ENCODE measurements at places on chromosomes 2 and 18.

- DNase-seq = no peak
These were observed 124.6 kb downstream of the TMEFF2 start for GRCh38 chr2:192070099-192070498.

DNA sequence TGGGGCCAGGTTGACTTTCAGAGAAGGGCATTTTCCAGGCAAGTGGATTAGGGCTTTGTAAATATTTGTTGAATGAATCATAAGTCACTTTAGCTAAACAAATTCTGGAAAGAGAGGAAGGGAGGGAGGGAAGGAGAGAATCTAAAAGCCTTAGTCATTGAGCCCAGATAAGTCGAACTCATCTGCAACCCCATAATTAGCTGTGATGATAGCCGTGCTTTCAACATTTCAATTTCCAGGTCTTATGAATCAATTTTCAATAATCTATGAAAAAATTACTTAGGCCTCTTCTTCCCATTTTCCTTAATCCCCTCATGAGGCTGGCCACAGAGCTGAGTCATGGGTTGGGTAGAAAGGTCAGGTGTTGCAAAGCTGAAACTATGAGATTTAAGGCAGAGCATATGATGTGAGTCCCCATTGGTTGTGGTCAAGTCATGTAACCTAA is 111.9 kb upstream of the MAPRE2 start:
- peak; percentile 24 for DNase-seq

- no peak for DNase-seq
These were observed 285.1 kb upstream of the SLC14A2 start for GRCh38 chr18:45330170-45330594.

DNA sequence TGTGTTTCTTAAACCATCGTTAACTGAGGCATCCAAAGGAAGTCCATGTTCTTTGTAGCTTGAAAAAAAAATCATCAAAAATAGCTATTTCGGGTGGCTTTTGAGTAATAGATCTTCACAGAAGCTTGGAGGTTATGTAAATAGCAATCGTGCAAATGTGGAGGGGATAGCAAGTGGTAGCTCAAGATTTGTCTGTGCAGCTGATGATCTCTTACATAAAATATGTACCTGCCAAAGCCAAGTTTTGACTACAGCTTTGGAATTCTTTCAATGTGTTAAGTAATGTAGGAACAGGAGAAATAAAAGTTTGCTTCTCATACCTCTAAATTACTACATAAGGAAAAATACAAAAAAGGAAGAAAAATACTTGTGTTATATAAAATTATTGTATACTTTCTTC is 1432.0 kb downstream of the DPP10 start:
- no peak for DNase-seq

DNA sequence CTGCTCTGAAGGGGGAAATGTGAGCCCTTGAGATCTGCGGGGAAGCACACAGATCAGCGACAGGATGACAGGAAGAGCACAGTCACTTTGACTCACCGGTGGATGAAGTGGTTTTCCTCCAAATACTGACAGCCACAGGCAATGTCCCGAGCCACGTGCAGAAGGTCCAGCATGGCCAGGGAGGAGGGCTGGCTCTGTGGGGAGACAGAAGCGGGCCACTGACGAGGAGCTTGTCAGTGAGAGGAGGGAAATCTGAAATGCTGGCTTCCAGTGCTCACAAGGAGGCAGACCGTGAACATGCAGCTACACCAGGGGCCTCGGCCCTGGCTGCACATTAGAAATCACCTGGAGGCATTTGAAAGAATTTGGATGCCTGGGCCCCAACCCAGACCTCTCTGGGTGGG is 98.7 kb downstream of the CLIP4 start:
- no peak for DNase-seq

DNA sequence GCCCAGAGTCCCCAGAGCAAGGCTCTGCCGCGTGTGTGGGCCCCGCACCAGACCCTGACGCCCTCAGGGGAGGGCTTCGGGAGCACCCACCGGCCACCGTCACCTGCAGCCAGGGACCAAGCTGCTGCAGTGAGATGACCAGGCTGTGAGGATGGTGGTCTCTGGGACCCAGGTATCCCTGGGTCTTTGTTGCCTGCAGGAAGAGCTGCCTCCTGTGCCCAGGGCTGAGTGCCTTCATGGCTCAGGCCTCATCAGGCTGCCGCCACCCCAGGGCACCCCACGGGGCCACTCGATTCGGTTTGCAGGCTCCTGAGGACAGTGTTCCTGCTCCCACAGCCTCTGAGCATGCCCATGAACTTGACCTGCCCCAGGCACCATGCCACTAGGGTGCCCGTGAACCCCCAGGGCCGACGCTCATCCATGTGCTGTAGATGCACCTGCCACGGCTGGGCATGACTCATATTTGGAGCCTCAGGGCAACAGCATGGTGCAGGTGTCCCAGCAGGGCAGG is 109.8 kb downstream of the FAM210A start:
- no peak for DNase-seq

DNA sequence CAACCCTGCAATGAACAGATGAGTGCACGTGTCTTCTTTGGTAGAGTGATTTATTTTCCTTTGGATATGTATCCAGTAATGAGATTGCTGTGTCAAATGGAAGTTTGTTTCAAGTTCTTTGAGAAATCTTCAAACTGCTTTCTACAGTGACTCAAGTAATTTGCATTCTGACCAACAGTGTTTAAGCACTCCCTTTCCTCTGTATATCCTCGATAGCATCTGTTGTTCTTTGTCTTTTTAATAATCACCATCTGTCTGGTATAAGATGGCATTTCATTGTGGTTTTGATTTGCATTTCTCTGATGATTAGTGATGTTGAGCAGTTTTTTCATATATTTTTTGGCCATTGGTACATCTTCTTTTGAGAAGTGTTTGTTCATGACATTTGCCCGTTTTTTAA is 1608.3 kb upstream of the ZEB2 start:
- no peak for DNase-seq

DNA sequence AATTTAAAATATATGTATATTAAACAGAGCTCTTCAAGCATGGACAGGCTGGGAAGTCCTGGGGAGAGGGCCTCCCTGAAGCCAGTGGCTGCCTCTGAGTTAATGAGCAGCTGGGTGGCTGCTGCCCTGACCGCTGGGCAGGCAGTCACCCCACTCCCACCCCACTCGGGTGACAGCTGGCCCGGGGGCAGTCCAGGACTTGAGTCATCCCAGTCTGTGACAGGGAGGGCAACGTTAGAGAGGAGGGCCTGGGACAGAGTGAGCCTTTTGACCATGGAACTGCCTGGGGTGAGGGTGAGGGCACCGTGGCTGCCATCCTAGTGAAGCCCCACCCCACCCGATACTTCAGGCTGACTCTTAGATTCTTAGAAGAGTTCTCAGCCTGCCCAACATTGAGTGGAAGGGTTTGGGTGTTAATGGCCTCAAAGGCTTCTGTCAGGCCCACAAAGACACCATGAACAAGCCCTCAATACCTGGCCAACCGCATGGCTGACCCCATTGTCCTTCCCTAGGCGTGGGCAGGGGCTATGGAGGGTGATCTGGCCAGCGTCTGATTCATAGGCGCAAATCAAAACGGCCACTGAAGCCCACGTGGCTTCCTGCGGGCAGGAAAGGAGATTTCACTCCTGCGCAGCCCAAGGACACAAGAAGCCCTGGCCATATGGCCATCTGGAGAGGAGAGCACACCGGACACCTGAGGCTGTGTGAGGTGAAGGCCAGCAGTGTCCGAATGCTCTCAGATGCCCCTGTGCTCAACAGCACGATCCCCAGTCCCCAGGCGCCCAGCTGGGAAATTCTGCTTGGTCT is 47.5 kb downstream of the MRPS5 start:
- DNase-seq = no peak

- peak; percentile 74 for DNase-seq
These were observed at the start of gene INO80D for GRCh38 chr2:206085742-206086445. Gene INO80D (minus strand): TSS chr2:206086174. CDS start chr2:206063016, 23,158 bp downstream.

DNA sequence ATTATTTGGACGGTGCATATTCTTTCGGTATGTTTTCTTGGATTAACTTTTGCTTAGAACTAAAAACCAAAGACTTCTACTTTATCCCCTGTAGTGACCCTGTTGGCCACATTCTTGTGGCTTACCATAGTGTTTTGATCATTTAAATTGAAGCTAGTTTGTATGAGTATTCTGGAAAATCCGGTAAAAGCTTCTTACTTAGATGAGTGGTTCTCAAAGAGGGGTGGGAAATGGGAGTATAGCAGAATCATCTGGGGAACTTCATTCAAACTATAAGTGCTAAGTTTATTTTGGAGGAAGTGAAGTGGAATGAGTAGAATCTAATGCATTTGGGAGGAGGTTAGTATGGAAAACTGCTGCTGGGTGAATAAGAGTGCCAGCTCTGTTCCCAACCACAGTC is 3.8 kb downstream of the PPP1CB start:
- no peak for DNase-seq

GRCh38 chr2:235303499-235304291 is 190.1 kb upstream of the AGAP1 start:
- DNase-seq = no peak

DNA sequence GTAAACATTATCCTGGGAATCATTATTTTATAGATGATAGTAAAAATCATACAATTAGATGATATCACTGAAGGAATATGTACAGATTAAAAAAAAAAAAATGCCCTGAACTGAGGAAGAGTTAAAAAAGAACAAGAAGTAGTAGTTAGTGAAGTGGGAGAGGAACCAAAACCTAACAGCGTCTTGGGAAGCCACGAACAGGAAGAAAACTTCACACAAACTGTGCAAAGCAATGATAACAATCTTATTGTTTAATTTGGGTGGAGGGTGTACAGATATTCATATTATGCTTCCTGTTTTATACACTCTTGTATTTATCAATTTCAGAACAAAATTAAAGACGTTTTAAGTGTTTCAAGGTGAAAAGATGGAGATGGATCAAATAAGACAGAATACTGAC is 3.5 kb downstream of the HEATR5B start:
- DNase-seq = no peak

- DNase-seq = no peak
These were observed 45.0 kb upstream of the ASXL3 start for GRCh38 chr18:33532978-33533377.

DNA sequence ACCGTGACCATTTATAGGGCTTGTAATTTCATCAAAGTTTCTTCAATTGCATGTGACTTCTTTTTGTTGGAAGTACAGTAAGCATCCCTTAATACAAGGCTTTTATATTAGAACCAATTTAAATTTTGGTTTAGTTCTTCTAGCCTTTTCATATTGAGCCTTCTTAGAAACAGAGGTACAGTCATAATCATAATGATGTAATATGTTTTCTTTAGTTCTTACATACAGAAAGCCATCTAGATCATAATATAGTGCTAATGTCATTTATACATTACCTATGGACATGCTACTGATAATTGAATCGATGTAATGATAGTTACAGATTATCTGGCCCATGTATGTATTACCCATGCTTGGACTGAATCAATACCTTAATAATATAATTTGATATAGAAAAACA is 109.9 kb upstream of the OTX1 start:
- no peak for DNase-seq

GRCh38 chr2:73284296-73285158 is at the start of gene FBXO41:
Gene FBXO41 (minus strand): TSS chr2:73284478. CDS start chr2:73269630, 14,848 bp downstream.
- DNase-seq = no peak

DNA sequence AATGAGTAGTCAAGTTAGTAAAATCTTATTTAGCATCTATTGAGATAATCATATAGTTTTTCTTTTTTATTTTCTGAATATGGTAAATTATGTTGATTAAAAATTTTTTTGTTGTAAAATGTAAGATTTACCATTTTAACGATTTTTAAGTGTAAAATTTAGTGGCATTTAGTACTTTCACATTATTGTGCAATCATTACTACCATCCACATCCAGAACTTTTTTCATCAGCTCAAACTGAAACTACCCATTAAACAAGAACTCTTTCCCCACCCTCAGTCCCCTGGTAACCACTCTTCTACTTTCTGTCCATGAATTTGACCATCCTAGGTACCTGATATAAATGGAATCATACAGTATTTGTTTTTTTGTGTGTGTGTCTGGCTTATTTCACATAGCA is 11.1 kb downstream of the RAB3GAP1 start:
- DNase-seq = no peak

DNA sequence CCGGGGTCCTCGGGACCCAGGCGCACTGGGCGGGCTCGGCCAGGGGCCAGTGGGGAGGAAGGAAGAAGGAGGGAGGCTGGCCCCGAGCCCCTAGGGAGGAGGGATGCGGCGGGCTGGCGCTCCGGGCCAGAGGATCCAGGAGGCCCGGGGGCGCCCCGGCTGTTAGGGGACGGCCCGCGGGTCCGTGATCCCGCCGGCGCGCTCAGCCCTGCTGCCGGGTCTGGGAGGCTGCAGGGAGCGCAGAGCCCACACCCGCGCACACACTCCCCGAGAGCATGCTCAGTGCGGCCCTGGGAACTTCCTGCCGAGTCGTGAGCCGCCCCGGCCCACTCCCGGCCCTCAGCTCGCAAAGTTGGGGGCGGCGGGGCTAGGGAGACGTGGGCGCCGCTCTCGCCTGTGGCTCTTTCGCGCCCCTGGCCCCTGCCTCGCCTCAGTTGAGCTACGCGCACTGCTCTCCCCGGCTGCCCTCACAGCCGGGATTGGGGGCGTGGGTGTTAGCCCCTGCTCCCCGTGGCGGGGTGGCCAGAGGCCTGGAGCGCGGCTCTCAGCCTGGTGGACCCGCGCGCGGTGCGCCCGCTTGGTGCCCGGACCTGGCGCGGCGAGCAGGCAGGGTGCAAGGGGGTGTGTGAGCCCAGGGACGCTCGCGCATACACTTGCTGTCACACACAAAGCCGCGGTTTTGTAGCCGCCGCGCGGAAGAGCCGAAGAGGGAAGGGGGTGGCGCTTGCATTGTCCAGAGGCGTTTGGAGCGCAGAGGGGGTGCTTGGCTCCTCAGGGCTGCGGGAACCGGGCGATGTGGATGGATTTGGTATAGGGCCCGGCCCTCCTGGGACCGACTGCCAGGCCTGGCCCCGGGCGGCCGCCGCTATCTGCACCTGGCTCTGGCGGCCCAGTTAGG is 132.9 kb upstream of the MGAT5 start:
- no peak for DNase-seq

DNA sequence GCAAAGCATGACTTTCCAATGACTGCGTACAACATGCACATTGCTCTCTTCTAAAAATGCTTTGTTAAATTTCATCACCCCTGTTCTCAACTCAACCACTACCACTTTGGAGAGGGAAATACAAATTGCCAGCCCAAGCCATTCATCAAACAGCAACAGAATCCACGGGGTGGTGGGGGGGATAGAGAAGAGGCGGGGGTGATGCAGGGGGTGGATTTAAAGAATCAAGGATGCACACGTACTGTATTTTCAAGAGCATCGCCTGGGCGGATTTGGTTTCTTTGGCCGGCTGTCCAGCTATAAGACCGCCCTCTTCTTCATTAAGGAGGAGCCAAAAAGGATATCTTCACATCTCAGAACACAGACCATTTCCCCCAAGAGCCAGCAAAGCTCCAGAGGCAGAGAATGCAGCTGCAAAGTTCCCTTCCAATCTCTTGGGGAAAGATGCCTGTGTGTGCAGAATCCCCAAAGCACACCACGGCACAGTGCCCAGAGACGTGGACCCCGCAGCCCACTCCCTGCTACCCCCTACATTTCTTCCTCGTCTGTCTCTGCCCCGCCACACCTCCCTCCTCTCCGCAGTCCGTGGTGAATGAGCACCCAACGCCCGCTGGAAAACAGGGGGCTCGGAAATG is 977 bp downstream of the SLC8A1 start:
- DNase-seq = peak; percentile 48
